ENCODE measurements at places on chromosomes 6 and 20. TPM values are rescaled to one million over a fixed set of nuclear protein-coding genes. Genes with fewer than 3 reads are reported as not detected.

DNA sequence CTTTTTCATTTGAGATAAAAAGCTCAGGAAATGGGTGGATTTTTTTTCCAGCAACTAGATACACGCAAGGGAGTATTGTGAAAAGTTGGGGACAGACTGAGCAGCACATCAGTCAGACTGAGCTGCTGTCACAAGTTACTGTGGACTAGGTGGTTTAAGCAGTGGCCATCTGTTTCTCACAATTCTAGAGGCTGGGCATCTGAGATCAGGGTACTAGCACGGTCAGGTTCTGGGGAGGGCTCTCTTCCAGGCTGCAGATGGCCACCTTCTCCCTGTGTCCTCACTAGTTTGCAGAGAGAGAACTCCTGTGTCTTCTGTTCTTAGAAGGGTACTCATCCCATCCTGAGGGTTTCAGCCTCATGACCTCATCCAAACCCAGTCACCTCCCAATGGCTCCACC is 178.3 kb downstream of the SYNDIG1 start:
- DNase-seq = no peak

- peak; percentile 39 for DNase-seq
These were observed 46.4 kb downstream of the SLC9A8 start for GRCh38 chr20:49859011-49859410.

DNA sequence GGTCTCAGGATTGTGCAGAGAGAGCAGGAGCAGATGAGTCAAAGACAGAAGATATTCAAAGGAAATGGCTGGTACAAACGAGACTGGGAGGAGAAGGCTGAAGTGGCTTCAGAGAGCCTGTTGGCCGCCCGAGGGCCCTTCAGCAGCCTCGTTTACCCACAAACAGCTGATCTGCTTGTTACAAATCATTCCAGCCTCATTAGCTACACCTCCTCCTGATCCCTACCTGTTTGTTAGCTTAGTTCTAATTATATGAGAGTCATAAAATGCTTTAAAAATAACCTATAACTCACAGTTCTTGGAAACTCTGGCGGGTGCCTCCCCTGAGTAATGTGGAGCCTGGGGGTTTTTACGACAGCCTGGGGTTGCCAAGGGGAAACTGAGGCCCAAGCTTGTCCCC is 12.6 kb downstream of the GLP1R start:
- no peak for DNase-seq

Gene TTBK1
- 0.61 TPM for total RNA-seq

Gene FLRT3
- 107 TPM for total RNA-seq
